HS-27A (cell line): ENCODE measurements at places on chromosomes 12 and 14.

GRCh38 chr14:99189201-99189801 lies 82.7 kb downstream of the BCL11B start:
- DNase-seq, result no peak

- DNase-seq, result peak; percentile 31
These were observed 31.2 kb upstream of the KLC1 start for GRCh38 chr14:103597623-103598377.

DNA sequence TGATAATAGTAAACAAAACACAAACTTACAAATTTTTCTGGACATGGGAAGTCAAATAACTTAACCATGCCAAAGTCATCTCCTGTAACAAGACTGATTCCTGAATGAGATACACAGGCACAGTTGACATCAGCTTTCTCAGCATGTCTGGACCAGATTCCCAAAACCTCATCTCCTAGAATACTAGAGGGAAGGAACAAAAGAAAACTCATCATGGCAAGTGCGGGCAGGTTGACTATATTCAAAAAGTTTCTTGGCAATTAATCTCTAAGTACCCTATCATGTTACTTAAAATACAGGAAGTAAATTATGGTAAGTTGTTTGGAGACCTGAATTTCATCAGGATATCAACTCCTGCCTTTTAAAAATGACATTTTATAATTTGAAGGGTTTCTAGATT lies 53.9 kb downstream of the ZC3H14 start:
- no peak for DNase-seq

DNA sequence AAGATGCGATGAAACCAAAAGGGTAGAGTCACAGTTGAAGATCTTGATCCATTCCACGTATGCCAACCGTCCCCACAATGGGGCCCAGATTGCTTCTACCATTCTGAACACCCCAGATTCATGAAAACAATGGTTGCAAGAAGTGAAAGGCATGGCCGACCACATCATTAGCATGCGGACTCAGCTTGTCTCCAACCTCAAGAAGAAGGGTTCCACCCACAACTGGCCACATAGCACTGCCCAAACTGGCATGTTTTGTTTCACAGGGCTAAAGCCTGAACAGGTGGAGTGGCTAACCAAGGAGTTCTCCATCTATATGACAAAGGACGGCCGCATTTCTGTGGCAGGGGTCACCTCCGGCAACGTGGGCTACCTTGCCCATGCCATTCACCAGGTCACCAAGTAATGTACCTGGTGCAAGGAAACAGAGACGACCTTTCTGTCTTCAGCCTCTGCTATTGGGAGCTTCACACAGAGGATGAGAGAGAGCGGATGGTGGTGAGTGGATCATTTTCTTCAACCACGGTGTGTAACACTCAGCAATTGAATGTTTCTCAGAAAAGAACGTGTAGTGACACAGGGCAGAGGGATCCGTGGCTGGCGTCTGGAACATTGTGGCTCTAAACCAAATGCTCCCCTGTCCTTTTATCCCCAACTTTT lies 26.8 kb upstream of the CLEC2D start:
- DNase-seq, result no peak

DNA sequence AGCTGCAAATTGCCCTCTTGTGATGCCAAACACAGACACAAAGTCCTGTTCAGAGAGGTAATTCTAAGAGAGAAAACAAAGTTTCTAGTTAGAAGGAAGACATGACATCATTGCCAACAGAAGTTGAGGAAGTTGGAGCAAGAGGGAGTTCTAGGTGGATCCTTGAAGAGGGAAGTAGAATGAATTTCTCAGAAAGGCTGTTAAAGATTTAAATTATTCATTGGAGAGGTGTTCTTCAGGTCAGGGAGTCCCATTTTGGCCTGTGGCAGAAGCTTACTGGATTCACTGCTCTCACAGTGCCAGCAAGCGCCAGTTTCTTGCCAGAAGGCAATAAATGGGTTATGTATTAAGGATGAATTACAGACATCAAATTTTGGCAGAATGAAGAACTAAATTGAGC lies 15.3 kb downstream of the TSFM start:
- DNase-seq, result no peak

GRCh38 chr12:41663598-41664265 lies 475.6 kb downstream of the PDZRN4 start:
- DNase-seq, result no peak

DNA sequence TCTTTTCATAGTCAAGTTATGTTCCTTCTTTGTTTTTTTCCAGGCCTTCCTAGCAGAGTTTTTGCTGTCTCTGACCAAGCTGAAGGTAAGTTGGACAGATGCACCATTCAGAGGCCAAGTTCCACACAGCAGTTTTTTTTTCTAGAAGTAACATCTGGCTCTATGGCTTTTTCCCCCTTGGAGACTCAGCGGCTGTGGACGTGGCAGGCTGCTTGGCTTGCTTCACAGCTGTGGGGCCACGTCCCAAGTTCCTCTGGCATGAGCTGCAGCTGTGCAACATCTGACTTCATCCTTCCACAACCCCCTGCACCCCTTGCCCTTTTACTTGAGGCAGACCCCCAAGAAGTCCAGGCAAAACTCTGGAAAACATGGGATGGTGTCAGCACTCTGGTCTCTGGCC lies 24.2 kb upstream of the RHOJ start:
- no peak for DNase-seq

DNA sequence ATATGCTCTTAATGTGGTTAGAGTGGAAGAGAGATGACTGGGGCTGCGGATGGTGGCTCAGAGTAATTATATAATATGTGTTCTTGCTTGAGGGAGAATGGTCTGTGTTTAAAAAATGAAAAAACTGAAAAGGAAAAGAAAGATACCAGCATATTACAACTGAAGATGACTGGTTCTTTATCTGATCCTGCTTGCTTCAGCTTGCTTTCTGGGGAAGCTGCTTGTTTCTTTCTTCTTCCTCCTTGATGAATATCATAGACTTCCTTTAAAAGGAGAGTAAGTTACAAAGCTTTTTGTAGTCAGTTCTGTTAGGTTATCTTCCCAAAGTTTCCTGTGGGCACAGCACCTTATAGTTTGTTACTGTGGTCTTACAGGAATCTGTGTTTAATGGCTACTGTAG lies 210.9 kb downstream of the ERC1 start:
- no peak for DNase-seq

DNA sequence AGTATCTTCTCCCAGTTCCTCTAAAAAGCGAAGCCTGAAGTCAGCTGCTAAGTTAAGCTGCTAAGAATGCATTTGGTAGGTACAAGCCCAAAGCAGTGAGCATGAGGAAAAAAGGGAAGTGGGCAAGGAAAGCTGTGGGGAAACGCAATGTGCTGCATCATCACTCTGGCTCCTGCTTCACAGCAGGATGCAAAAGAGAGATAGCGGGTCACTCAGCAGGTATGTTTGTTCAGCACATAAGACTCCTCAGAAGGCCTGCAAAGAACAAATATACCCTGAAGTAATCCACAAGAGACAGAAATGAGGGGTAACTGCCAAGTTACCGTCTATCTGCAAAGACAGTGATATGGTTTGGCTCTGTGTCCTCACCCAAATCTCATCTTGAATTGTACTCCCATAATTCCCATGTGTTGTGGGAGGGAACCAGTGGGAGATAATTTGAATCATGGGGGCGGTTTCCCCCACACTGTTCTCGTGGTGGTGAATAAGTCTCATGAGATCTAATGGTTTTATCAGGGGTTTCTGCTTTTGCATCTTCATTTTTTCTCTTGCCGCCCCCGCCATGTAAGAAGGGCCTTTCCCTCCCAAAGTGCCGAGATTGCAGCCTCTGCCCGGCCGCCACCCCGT lies 127.4 kb upstream of the EGLN3 start:
- DNase-seq, result no peak

DNA sequence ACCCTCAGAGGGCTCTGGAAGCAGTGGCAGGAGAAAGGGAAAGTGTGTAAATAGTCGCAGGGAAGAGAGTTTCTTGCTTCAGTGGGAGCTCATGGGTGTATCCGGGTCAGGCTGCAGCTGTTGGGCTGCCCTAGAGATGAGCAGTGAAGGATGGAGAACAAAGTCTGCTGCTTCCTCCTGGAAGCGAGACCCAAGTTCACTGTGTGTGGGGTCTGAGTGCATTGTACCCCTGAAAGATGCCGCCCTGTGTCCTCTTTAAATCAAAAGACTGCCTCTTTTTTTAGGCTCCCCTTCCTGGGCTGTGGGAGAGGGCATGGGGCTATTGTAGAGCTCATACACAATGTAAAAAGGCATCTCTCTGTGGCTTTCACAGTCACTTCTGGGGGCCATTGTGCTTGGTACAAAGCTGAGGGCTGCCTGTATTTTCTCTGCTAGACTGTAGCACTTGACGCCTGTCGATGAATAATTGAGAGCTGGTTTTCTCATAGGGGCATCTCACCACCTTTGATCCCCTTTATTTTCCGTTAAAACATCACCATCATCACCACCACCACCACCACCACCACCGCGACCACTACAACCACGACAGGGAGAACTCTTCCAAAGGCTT lies 16.7 kb downstream of the CHST11 start:
- DNase-seq, result no peak

DNA sequence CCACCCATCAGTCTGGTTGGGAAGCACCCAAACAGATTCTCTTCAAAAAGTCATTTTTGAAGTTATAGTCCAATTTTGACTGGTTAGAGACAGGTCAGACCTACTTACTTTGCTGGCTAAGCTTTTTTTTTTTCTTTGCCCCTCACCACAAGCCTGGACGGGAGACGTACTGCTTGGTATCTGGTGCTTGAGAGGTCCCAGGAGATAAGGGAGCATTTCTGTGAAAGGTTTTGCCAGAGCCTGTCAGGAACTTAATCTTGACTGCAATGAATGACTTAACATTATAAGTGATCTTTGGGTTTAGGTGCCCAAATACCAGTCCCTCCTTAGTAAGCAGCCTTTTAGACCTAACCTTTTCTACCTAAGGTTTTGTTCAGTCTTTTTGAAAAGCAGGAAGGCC lies 6.3 kb downstream of the MTHFD1 start:
- no peak for DNase-seq

GRCh38 chr12:89494411-89495231 lies 30.0 kb downstream of the GALNT4 start:
- DNase-seq, result no peak

GRCh38 chr12:94561943-94562411 lies 88.4 kb downstream of the TMCC3 start:
- no peak for DNase-seq

DNA sequence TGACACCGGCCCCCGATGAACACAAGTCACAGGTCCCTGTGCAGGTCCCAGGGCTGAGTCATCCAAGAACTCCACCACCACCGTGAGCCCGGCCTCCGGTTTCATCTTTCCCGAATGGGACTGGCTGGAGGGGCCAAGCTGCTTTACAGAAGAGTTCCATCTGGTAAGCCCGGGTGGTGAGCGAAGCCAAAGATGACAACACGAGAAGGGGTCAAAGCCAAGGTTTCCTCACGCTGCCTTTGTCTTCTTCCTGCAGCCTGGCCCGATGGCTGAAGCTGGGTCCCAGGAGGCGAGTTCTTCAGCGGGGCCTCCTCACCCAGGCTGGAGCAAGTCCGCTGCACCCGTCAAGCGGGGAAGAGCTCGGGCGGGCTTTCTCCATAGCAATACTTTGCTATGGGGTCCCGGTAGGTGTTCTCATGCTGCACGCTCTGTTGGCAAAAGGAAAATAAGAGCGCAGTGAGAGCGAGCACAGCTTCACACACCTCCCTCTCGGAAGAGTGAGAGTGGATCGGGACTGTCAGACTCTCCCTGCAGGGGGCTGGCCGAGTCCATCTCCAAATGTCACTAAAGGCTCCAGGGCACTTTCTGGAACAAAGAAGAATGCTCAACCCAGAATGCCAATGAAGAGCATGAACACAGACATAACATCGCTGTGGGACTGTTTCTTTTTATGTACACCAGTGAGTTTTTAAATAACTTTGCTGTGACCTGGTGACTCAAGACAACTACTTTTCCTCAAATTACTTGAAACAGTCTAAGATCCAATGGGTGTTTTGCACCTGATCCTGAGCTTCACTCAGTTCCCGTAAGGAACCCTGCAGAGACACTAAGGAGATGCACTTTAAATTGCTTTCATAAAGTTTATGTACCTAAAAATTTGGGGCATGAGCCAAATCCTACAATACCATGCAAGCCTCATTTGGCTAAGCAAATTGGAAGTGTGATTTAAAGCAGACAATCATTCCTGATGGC lies 20.1 kb downstream of the SPRING1 start:
- DNase-seq, result no peak

DNA sequence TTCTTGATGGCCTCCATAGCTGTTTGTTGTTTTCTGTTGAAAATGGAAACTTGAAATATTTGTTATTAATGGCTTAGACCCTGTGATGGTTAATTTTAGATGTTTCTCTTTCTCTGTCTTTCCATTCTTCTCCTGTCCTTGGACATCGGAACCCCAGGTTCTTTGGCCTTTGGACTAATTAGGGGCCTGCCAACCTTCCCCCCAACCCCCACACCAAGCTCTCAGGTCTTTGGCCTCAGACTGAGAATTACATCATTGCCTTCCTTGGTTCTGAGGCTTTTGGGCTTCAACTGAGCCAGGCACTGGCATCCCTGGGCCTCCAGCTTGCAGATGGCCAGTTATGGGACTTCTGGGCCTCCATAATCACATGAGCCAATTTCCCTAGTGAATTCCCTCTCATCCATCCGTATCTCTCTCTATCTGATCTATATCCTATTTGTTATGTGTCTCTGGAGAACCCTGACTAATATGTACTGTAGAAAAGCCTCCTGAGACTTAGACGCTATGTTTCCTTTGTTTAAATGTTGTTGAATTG lies 71.6 kb downstream of the FGD4 start:
- no peak for DNase-seq
